ENCODE measurements at places on chromosomes 16 and 17. TPM values are rescaled to one million over a fixed set of nuclear protein-coding genes. Genes with fewer than 3 reads are reported as not detected.

The HELZ gene
- total RNA-seq: 39.8 TPM

The INCA1 gene
- total RNA-seq: not detected

The NPIPB6 gene
- total RNA-seq: 1.5 TPM

The TAC4 gene
- not detected for total RNA-seq

The TRIM47 gene
- 5.8 TPM for total RNA-seq

The OTOP2 gene
- total RNA-seq: 0.27 TPM

The CA10 gene
- not detected for total RNA-seq

The WRAP53 gene
- 18.2 TPM for total RNA-seq

The GNGT2 gene
- total RNA-seq: not detected

The DHRS7C gene
- total RNA-seq: not detected

The PTX4 gene
- total RNA-seq: 0.38 TPM

The CDRT15 gene
- not detected for total RNA-seq

The KCNH6 gene
- total RNA-seq: not detected

The GNAO1 gene
- 0.42 TPM for total RNA-seq

The TAF1C gene
- total RNA-seq: 55.0 TPM

The NPB gene
- total RNA-seq: 0.65 TPM

The MT1H gene
- not detected for total RNA-seq

The MT2A gene
- 11.9 TPM for total RNA-seq

The ADAM11 gene
- 0.18 TPM for total RNA-seq

The AGRP gene
- not detected for total RNA-seq

The SALL1 gene
- 0.07 TPM for total RNA-seq

The WFIKKN2 gene
- total RNA-seq: not detected

The COL1A1 gene
- total RNA-seq: 2.8 TPM

The PRAC1 gene
- total RNA-seq: not detected

The MAPK8IP3 gene
- 43.7 TPM for total RNA-seq

The TMIGD1 gene
- not detected for total RNA-seq

The RHBDL1 gene
- 3.6 TPM for total RNA-seq

The SLC9A5 gene
- 2.5 TPM for total RNA-seq

The ANKS3 gene
- 25.7 TPM for total RNA-seq

The CBFA2T3 gene
- 114 TPM for total RNA-seq

The HOXB5 gene
- total RNA-seq: 2.6 TPM

The ZNF652 gene
- 15.2 TPM for total RNA-seq

The CDH8 gene
- 1.4 TPM for total RNA-seq

The SLC35G6 gene
- not detected for total RNA-seq

The TBX4 gene
- total RNA-seq: not detected

The LDHD gene
- 0.83 TPM for total RNA-seq

Data from K562 (cell line).